ENCODE measurements at places on chromosomes 2 and 18.

DNA sequence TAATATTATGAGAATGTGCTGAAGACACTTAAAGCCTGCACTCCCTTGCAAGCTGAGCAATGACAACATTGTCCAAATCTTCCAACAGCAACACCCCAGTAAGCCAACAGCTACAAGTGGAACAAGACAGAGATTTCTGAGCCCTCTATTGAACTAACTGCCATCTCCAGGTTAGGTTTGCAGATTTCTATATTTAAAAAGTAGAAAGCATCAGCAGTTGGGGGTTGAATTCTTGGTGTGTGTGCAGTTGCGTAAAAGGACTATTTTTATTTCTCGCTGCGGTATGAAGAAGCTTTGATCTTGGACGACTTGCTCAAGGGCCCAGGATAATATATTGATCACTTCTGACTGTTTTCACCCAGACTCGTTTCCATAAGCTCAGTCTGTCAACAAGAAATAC lies 106.2 kb upstream of the ZFP36L2 start:
- DNase-seq, result no peak

- no peak for DNase-seq
Observed at GRCh38 chr2:154182008-154182407, 310.3 kb downstream of the GALNT13 start.

- no peak for DNase-seq
Observed at GRCh38 chr2:234989183-234989701, 37.4 kb downstream of the SH3BP4 start.

DNA sequence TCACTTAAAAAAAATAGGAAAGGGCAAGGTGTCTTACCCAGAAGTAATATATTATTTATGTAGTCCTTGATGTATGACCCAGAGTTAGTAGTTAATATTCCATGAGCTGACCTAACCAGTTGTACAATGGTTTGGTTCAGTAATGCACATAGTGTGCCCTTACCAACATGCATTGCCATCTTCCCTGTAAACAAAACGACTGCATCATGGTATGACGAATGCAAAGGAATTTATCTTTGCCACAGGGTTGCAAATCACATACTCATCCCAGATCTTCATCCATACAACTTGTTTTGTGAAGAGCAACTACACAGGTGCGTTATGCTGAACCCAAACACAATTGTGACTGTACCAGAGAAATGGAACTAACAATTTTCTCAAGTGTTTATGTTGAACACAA lies 68.9 kb upstream of the ZSWIM2 start:
- DNase-seq, result no peak

DNA sequence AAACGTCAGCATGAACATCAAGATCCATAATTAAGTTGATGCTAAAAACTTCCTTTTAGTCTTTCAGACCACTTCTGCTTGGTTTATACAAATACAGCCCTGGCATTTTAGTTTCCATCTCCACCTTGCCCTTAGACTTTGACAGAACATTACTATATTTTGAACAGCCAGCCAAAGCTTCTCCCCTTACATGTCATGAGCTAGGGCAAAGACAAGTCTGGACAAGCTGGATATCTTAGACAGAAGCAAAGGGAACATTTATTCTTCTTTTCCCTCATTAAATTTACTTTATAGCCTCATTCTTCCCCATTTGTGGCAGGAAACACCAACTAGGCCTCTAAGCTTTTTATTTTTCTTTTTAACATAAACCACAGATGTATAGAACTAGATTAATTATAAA lies 403.3 kb downstream of the SUCLG1 start:
- no peak for DNase-seq

DNA sequence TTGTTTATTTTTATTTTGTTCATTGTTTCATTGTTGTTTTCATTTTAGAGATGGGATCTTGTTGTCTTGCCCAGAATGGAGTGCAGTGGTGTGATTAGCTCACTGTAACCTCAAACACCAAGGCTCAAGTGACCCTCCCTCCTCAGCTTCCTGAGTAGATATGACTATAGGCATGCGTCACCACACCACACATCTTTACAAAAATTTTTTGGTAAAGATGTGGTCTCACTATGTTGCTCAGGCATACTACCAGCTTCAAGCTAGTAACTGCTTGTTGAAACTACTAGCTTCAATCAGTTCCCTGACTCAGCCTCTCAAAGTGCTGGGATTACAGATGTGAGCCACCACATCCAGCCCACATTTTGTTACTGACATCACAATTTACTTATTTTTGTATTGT lies 14.8 kb downstream of the FAM237A start:
- DNase-seq, result no peak

DNA sequence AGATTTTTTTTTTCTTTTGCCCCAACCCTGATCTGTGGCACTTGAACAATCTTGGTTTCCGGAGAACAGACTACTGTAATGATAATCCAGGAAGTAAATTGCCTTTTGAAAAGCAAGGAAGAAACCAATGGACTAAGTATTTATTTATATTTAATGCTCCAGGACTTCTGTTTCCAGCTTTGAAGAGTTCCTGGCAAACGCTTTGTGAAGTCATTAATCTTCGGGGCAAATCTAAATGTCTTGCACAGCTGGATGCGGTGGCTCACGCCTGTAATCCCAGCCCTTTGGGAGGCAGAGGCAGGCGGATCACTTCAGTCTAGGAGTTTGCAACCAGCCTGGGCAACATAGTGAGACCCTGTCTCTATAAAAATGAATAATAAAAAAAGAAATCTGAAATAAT lies 135.1 kb upstream of the GATA6 start:
- DNase-seq, result no peak

DNA sequence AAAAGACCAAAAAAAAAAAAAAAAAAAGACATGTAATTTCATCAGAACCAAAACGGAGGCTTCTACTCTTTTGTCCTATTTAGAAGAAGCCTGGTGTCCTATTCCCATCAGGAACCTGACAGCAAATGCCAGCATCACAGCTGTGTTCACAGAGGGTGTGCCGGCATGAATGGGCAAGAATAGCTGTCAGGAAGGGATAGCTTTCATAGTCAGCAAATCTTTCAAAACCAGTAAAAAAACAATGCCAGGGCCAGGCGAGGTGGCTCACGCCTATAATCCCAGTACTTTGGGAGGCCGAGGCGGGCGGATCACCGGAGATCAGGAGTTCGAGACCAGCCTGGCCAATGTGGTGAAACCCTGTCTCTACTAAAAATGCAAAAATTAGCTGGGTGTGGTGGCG lies 231.8 kb upstream of the PXDN start:
- no peak for DNase-seq

DNA sequence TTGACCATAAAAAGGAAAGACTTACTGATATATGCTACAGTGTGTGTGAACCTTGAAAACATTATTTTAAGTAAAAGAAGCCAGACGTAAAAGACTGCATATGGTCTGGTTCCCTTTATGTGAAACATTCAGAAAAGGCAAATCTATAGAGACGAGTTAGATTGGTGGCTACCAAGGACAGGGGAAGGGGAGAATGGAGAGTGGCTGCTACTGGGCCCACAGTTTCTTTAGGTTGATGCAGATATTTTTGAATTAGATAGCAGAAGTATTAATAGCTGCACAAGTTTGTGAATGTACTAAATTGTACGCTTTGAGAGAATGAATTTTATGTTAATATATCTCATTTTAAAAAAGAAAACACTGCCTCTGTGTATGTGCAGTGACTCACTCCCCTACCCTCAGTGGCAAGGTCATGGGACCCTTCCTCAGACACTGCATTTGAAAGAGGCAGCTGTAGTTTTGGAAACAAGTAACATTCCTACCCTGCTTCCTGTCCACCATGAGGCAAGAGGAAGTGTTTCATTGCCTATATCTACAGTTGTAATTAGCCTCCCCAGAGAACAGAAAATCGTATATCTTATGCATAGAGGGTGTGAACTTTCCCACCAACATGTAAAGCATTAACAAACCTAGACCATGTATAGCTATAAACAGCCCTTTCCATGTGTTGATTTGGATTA lies 29.8 kb upstream of the ARMC9 start:
- DNase-seq, result no peak

- DNase-seq, result peak; percentile 45
Observed at GRCh38 chr2:118881490-118882129, 34.2 kb upstream of the EN1 start.

DNA sequence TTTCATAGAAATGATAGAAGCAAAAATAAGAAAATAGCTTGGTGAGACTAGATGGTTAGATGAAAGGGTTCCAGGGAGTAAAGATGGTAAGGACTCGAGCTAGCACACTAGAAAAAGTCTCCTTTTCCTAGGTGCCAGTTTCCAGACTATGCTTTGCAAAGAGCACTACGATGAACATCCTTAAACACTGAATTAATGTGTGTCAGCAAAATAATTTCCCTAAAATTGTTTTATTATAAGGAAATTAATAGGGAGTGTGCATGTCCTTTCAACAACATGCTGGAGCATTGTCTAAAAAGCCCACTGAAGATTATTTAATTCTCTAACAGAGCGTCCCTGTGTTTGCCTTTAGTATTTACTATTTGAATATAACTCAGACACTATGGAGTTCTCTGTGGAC lies 107.4 kb upstream of the NDUFV2 start:
- DNase-seq, result no peak

GRCh38 chr2:177117755-177118154 lies 94.8 kb upstream of the HNRNPA3 start:
- no peak for DNase-seq

GRCh38 chr2:56107502-56108220 lies 76.1 kb upstream of the CCDC85A start:
- DNase-seq, result no peak

- no peak for DNase-seq
Observed at GRCh38 chr2:18792684-18793083, 203.3 kb upstream of the NT5C1B start.
